CD8-positive, alpha-beta memory T cell (primary cell): ENCODE measurements at places on chromosomes 7 and 10.

- no peak for DNase-seq
Measured at GRCh38 chr10:62475551-62475950, 101.4 kb downstream of the ZNF365 start.

- DNase-seq = no peak
Measured at GRCh38 chr10:86254081-86254480, 112.5 kb downstream of the GRID1 start.

GRCh38 chr7:76509931-76510877 is at the start of gene UPK3B:
TSS of gene UPK3B (plus strand) at chr7:76510552. CDS start at chr7:76510653, 101 bp downstream.
- DNase-seq = no peak

GRCh38 chr10:33064706-33065105 is 106.7 kb upstream of the ITGB1 start:
- DNase-seq = no peak

- DNase-seq = no peak
Measured at GRCh38 chr10:90051474-90051873, 350.1 kb downstream of the KIF20B start.

DNA sequence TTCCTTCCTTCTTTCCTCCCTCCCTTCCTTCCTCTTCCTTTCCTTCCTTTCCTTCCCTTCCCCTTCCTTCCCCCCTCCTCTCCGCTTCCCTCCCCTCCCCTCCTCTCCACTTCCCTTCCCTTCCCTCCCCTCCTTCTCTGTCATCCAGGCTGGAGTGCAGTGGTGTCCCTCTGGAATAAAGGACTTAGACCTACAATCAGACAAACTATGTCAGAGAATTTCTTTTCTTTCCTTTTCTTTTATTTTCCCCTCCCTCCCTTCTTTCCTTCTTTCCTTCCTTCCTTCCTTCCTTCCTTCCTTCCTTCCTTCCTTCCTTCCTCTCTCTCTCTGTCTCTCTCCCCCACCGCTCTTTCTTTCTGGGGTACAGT is 242.2 kb downstream of the GATA3 start:
- DNase-seq = no peak

- DNase-seq = no peak
Measured at GRCh38 chr7:44237696-44238095, 36.9 kb downstream of the YKT6 start.

DNA sequence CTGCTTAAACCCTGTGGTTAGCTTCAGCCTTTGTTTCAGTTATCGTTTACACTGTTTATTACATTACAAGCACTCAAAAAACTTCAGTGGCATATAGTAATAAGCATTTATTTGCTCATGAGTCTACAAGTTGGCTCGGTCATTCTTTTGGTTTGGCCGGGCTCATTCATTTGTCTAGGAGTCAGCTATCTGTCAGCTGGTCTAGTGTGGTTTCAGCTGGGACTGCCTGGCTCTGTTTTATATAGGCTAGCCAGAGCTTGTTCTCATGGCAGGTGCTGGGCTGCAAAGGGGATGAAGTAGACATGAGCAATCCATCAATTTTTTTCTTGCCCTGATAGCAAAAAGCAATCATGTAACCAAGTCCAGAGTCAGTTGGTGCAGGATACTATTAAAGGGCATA is 103.6 kb downstream of the MKLN1 start:
- no peak for DNase-seq

GRCh38 chr10:52220947-52221346 is 93.1 kb upstream of the DKK1 start:
- no peak for DNase-seq

DNA sequence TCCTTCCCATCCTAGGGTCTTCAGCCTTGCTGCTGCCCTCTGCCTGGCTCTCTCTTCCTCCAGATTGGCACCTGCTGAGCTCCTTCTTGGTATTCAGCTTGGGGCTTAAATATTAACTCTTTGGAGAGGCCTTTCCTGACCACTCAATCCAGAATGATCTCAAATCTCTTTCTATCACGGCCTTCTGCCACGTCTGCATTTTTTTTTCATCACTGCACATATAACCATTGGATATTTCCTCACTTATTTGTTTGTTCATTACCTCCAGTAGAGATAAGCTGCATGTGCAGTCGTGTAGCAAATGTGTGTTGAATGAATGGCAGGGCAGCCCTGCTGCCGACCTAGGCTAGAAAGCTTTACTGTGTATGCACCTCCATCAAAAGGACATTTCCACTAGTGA is 51.6 kb upstream of the MPP7 start:
- DNase-seq = no peak

GRCh38 chr10:30396698-30397097 is 37.3 kb upstream of the MAP3K8 start:
- DNase-seq = no peak

GRCh38 chr10:99412099-99412498 is 18.3 kb downstream of the GOT1 start:
- DNase-seq = no peak
